ENCODE measurements at places on chromosomes 13 and 19. TPM values are rescaled to one million over a fixed set of nuclear protein-coding genes. Genes with fewer than 3 reads are reported as not detected.

- no peak for DNase-seq
Measured at GRCh38 chr19:17910791-17911360, 21.9 kb upstream of the CCDC124 start.

Gene PSG4
- 1.5 TPM for total RNA-seq

DNA sequence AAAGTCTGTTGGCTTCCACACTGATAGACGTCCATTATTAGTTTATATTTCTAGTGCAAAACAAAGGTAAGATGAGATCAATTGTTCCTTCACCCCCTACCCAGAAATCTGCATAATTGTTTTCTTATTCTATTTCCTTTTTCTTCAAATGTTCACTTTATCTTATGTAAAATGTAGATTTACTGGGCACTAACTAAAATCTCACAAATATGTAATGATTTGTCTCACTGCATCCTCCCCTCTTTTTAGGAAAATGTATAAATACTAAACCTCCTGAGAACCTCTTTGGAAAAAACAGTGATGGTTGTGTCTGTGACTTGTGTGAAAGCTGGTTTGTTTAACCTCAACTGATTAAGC is 1377.2 kb upstream of the MIR17HG start:
- no peak for DNase-seq

- no peak for DNase-seq
Measured at GRCh38 chr13:90510319-90510718, 837.2 kb upstream of the MIR17HG start.

DNA sequence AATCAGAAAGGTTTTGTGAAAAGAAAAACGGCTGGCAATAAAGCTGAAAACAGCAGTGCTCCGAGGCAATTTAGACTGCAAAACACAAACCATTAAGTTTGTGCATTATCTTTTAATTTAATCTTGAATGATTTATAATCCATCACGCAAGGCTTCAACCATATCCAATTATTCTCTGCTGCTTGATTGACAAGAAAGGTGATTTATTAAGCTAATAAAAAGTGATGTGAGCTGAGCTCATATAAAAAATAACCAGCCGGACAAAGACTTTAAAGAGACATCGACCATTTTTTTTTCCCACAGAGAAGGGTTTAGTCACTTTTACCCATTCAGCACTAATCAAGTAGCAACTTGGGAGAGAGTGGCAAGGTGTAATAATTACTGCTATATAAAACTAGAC is 33.6 kb downstream of the TSHZ3 start:
- DNase-seq, result no peak

DNA sequence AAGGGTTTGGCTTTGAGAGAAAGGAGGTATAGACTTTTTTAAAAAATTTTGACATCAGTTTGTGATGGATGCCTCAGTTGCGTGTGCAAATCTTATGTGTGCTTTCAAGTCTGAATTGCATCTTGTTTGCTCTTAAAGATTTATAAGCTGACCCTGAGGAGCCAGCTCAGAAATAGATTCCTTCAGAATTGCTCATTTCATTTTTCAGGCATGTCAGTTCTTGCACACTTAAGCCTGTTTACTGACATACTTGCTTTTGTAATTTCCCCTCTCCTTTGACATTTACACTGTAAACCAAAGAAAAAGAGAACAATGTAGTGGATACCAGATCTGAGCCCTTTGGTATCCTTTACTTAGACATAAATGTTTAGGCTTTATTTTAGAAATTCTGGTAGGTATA is 87.6 kb downstream of the RNF17 start:
- no peak for DNase-seq

DNA sequence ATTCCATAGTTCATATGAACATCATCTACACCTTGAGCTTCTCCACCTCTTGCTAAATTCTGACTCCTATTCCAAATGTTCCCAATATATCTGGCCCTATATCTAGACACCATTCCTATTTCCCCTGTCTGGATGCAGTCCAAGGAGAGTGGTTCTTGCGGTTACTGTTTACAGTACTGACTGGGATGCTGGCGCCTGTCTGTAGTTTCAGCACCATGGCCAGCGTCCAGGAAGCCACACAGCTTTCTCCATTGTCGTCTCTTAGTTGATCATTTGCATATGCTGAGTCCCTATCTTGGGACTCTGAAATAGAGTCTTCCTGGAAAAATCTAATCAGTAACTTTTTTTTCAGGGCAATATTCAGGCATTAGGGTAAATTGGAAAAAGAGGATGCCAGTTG is 14.9 kb downstream of the LAIR2 start:
- no peak for DNase-seq

Gene CACNG8
- 0.08 TPM for total RNA-seq

- DNase-seq, result no peak
Measured at GRCh38 chr13:91045351-91046034, 302.0 kb upstream of the MIR17HG start.

DNA sequence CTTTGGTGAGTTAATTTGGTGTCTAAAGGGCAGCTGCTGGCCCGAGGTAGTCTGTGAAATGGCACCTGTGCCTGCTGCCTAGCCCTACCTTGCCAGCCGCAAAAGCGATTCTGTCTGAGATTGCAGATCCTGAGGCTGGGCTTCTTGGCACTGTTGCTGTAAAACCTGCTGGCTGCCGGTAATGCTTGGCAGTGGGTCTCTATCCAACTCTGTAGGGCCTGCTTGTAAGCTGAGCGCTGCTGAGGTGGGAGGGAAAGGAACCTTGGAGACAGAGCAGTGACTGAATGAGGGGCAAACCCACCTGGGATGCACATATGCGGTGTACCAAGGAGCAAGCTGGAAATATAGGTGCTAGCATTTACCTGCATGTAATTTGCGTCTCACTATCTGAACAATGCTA is 11.7 kb downstream of the LCP1 start:
- no peak for DNase-seq

DNA sequence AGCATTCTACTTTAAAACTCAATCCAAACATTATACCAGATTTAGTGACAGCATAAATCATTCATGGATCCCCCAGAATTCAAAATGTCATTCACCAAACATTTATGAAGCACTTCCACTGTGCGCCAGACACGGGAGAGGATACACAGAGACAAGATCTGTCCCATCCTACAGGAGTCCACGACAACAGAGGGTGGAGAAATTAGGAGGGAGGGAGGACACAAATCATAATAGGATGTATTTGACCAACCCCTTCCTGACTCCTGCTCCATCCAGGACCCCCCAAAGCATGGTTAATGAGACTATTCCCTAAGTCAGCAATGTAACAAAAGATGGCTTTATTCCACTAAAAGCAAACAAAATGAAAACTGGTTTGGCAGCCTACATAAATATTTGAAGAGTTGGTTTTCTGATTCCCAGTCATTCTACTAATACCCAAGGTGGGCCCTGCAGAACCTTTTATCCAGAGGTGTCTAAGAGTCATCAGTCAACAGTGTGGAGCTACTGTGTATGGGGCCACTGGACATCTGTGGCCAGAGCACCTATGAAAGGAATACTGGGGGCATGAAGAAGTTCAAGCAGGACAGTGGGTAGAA is 62.8 kb upstream of the DOCK9 start:
- DNase-seq, result no peak

- DNase-seq, result no peak
Measured at GRCh38 chr19:58544591-58545285, 874 bp downstream of the TRIM28 start.

Gene IRF2BP1
- total RNA-seq, result 22.0 TPM

Gene ARRDC5
- total RNA-seq, result 1.1 TPM

DNA sequence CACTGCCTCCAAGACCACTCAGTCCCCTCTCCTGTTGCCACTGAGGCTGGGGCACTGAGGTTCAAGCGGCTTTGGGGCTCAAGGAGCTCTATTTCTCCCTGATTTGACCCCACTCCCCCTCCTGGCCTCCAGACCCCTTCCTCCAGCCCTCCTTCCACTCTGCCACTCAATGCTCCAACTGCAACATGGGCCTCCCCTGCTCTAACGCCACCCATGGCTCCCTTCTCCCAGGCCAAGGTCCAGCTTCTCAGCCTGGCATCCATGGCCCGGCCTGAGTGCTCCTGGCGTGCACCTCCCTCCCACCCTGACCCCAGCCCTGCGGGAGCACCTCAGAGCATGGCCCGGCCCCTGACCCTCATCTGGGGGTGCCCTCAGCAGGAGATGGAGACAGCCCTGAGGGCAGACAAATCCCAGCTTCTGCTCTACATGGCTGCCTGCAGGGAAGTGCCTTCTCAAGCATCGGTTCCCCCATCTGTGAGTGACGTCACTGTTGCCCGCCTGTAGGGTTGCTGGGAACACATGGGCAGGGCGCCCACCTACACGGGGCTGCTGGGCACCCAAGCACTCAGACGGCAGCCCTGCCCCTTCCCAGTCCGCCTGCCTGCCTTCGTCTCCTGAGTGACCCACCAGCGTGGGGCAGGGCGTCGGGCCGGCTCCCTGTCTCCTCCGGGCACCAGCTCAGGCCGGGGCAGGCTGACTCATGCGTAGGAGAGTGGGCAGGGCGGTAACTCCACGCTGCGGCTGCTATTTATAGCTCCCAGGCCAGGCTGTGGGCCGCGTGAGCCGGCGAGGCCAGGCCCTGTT is 1.6 kb upstream of the DIRAS1 start:
- DNase-seq, result no peak

- no peak for DNase-seq
Measured at GRCh38 chr19:42143341-42144234, 11.3 kb upstream of the POU2F2 start.

Gene ALKBH7
- 60.7 TPM for total RNA-seq

DNA sequence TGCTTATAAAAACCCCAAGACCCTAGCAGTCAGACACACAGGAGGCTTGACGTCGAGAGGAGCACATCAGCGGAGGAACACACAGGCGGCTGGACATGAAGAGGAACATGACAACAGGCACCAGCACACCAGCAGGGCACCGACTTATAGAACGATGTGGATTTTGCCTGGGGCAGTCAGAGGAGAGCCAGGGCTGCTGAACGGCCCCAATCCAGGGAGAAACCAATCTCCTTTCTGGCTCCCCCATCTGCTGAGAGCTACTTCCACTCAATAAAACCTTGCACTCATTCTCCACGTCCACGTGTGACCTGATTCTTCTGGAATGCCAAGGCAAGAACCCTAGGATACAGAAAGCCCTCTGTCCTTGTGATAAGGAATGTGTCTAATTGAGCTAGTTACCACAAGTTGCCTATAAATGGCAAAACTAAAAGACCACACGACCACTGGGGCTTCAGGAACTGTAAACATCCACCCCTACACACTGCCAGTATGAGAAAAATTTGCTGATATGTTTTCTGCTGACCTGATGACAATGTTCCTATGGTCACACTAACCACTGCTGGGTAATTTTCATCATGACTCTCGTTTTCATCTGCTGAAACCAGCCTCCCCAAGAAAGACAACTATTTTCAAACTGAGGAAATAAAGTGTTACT is 35.8 kb upstream of the CEACAM21 start:
- no peak for DNase-seq

- no peak for DNase-seq
Measured at GRCh38 chr13:114157869-114158495, 21.1 kb upstream of the CFAP97D2 start.

Measured in ureter (tissue), 1 donor.